ENCODE measurements at places on chromosomes 12 and 14. TPM values are rescaled to one million over a fixed set of nuclear protein-coding genes. Genes with fewer than 3 reads are reported as not detected.

DNA sequence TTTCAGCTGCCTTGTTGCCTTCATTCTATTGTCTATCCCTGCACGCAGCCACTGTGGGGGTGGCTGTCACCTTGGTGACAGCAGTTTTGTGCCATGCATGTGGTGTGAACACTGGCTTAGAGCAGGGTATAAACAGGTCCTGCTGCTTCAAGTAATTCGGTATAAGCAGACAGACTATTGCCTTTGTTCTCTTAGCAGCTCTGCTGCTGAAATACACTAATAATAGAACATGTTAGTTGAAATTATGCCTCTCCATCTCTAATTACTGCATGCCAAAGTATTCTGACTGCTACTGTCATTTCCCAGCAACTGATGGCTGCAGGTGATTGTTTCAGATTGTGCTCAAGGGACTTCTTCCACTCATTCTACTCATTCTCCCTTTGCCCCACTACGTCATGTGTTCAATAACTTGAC lies 34.6 kb downstream of the PTPRO start:
- DNase-seq: no peak

DNA sequence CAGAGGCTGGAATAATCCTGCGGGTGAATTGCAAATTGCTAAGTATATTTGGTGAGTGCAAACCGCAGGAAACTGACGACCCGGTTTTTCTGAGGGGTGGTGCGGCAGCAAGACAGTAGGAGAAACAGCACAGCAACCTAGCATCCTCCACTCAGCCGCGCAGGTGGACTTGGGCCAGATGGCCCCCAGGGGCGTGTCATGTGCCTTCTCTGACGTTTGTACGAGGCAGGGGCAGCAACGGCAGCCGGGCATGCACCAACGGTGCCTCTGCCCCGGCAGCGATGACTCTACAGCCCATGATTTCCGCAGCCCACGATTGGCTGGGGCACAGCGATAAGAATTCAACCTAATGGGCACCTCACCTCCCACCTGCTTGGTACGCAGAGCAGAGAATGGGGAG lies 11.1 kb upstream of the CLEC2A start:
- DNase-seq: no peak

- DNase-seq: no peak
Observed at GRCh38 chr14:22966783-22967269, 9.9 kb upstream of the HAUS4 start.

DNA sequence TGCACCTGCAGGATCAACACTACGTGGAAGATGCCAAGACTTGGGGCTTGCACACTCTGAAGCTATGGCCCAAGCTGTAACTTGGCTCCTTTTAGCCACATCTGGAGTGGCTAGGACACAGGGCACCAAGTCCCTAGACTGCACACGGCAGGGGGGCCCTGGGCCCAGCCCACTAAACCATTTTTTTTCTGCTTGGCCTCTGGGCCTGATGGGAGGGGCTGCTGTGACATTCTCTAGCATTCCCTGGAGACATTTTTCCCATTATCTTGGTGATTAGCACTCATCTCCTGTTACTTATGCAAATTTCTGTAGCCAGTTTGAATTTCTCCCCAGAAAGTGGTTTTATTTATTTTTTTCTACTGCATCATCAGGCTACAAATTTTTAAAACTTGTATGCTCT lies 1080.7 kb downstream of the LRFN5 start:
- no peak for DNase-seq

- DNase-seq: no peak
Observed at GRCh38 chr14:73744874-73745529, 30.8 kb upstream of the PNMA1 start.

DNA sequence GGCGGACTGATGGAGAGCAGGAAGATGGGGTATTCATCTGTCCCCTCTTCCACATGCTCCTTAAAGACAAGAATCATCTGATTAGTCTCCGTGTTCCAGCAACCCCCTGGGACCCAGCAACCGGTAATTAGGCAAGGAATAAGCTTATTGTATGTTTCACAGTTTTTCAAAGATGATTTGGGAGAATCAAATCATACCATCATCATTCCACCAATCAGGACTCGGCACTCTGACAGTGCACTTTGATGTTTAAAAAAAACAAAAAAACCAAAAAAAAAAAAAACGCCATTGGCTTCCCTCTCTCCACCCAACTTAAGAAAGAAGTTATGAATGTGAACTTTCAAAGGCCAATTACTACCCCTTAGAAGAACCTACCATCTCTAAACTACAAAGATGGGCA lies 1.3 kb upstream of the DYNC1H1 start:
- no peak for DNase-seq

Gene KRT83
- polyA plus RNA-seq: not detected

Gene IGF1
- polyA plus RNA-seq: 6.1 TPM

Data from right renal pelvis (tissue), 4 donors.